ENCODE measurements at places on chromosomes 12 and 14.
A peak's percentile ranks its signal among the peaks of the same experiment; 100 is the strongest.

- no peak for DNase-seq
Measured at GRCh38 chr12:12975322-12976077, 23.5 kb upstream of the GPRC5D start.

GRCh38 chr14:102903889-102904512, 18.5 kb upstream of the AMN start:
- no peak for DNase-seq

DNA sequence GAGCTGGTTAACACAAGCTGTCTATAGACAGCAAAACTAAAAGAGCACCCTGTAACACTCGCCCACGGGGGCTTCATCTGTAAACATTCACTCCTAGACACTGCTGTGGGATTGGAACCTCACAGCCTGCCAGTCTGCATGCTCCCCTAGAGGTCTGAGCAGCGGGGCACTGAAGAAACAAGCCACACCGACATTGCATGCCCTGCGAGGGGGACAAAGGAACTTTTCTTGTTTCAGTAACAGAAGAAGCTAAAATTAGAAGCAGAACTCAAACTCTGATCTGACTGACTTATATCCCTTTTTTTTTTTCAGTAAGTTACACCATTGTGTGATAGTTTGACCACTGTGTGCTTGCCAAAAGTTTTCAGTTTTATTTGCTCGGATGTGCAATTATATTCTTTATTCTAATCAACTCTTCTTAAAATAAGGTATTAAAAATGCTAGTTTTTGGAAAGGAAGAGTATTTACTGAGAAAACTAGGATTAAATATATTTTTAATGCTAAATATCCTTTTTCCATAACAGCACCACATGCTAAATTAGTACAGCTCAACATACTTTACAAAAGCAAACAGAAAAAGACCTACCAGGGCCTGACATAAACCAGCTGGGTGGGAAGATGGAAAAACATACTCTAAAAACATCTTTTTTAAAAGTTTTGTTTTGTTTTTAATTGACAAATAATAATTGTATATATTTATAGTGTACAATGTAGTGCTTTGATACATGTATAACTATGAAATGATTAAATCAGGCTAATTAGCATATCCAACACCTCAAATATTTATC, 100.2 kb downstream of the EPS8 start:
- DNase-seq, result no peak

GRCh38 chr14:79011091-79011919, 841.1 kb downstream of the NRXN3 start:
- DNase-seq, result no peak

DNA sequence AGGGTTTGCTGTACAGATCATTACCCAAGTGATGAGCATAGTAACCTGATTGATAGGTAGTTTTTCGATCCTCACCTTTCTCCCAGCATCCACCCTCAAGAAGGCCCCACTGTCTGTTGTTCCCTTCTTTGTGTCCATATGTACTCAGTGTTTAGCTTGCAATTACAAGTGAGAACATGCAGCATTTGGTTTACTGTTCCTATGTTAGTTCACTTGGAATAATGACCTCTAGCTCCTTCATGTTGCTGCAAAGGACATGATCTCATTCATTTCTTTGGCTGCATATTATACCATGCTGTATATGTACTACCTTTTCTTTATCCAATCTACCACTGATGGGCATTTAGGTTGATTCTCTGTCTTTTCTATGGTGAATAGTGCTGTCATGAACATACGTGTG, 181.6 kb upstream of the FOXG1 start:
- DNase-seq, result no peak

- DNase-seq, result no peak
Measured at GRCh38 chr12:127194176-127194575, 1072.8 kb upstream of the TMEM132C start.

GRCh38 chr12:54384591-54385041, at the start of gene ZNF385A:
Gene ZNF385A, minus strand, starts transcription at chr12:54384733. Its CDS starts 219 bp downstream, at chr12:54384514.
- DNase-seq, result no peak

- DNase-seq, result no peak
Measured at GRCh38 chr12:57471661-57472060, 8.0 kb downstream of the ARHGAP9 start.

GRCh38 chr12:105239304-105239703, 3.3 kb upstream of the APPL2 start:
- no peak for DNase-seq

DNA sequence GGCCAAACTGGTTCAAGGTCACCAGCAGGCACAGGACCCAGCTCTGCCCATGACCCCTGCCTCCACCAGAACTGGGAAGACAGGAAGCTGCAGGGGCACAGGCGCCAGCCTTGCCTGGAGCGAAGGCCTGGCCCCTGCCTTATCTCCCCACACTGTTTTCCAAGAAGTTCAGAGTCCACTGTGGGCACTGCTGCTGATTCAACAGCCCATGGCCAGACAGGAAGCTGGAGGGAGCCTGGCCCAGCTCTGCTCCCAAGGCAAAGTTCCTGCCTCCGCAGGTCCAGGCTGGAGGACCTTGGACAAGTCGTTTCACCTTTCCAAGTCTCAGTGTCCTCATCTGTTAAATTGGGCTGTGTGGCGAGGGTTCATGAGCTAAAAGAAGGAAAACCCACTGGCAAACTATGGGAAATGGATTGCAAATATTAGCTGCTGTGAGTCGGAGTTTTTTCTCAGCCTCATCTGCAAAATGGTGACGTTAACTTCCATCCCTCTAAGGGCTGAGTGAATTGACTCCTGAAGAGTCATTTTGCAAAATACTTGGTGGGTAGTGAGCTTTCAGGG, 1.2 kb downstream of the PHETA1 start:
- no peak for DNase-seq

GRCh38 chr12:5430641-5431603, 986 bp upstream of the NTF3 start:
- no peak for DNase-seq

GRCh38 chr12:98064501-98064900, 450.9 kb upstream of the TMPO start:
- no peak for DNase-seq

DNA sequence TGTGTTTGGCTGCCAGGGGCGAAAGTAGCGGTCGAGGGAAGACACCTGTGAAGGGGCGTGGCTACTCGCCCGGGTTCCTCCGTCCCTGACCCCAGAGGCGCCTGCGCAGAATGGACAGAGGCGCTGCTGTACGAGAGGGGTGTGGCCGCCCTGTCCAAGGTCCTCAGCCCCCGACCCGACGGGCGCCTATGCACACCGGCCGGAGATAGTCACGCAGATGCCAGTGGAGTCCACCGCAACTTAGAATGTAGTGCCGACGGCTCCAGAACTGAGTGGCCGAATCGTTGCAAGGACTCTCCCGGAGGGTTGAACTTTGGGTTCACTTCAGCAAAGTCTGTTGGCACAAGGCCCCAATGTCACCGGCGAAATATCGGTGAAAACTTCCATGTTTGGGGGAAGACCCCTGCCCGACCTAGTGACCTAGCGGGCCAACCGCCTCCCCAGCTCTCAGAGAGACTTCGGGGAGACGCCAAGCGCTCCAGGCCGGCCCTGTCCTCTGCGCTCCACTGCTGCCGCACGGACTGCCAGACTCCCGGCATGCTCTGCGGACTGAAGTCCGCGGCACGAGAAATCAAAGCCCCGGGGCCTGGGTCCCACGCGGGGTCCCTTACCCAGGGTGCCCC, 541 bp upstream of the RNU6-7 start:
- DNase-seq, result peak; percentile 34

GRCh38 chr14:94962166-94962575, 192.3 kb upstream of the GSC start:
- DNase-seq, result no peak

DNA sequence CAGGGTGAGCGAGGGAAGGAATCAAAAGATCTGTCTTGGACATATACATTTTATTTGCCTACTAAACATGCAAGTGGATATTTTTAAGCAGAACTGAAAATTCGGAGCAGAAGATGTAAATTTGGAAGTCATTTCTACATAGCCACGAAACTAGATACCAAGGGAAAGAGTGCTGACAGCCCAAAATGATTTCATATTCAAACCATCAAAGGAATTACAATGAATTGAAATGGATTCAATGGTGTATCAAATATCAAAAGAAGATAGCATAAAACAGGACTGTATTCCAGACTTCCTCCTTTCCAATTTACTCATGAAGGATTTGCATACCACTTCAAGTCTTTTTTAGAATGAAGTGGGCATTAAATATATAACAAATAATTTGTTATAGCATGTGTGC, 313.5 kb upstream of the KITLG start:
- DNase-seq, result no peak

GRCh38 chr14:61188978-61189808, 91.9 kb downstream of the TMEM30B start:
- no peak for DNase-seq

- no peak for DNase-seq
Measured at GRCh38 chr12:124727264-124727800, 136.3 kb downstream of the SCARB1 start.

GRCh38 chr12:109581856-109582255, 8.3 kb downstream of the MVK start:
- no peak for DNase-seq

DNA sequence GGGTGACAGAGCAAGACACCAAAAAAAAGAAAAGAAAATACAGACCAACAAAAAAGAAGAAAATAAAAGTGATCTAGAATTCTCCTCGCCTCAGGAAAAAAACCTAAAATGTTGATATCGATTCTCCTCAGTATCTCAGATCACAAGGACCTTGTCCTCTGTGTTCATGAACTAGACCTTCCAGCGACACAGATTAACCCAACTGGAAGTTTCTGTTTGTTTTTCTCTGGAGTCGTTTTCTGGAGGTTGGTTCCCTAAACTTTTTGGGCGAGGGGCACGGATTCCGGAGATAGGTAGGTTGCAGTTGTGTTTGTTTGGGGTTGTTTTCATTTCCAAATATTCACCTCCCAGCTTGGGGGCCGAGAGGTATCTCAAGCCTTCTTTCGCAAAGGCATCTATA, 559 bp upstream of the RFC5 start:
- no peak for DNase-seq

DNA sequence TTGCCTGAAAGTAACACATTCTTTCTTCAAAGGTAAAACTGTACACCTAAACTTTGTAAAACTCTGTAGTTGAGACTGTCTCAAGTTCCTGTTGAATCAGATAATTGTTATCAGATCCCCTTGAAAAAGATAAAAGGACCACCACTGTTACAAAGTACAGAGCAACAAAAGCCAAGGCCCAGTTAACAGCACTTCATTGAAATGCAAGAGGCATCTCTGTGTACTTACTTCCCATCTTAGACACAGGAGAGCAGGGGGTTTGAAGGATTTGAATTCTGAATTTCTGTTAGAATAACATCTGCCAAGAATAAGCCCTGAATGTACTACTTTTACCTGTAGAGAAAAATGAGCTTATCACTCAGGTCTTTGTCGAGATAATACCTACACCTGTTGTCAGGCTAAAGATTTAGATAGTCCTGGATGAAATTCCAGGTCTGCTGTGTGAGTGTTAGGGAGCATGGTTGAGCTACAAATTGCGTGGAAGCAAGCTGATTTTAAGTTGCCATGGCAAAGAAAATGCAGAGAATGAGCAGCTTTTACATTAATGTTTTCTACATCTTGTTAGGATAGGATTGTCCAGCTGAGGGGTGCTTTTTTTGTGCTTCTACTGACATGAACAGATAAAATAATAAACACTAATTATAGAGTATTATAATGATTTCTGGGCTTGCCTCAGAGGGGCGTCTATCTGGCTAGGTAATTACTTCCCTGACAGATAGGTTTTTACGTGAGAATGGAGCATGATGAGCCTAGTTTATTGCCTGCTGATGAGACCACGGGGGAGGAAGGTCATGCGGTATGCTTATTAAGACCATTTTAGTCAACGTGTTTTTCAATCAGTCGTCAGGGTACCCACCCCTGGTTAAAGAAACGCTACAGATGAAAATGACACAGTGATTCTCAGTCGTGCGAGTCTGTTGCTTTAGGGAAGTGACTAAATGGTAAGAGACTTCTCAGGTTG, 309.2 kb downstream of the PAWR start:
- no peak for DNase-seq

DNA sequence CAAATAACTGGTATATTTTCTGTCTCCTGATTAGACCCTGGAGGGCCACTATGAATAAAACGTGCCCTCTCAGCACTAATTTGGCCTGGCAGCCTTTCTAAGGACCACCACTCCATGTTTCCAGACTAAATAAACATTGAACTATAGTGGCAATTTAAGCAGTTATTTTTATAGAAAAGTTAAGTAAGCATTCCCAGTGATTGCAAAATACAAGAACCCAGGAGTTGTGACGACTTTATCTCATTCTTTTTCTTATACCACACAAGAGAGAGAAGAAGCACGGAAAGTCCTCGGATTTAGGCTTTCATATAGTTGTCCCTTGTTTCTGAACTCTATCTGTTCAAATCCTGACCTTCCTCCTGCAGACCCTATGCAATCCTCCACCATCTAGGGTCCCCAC, 23.1 kb upstream of the STRAP start:
- no peak for DNase-seq

DNA sequence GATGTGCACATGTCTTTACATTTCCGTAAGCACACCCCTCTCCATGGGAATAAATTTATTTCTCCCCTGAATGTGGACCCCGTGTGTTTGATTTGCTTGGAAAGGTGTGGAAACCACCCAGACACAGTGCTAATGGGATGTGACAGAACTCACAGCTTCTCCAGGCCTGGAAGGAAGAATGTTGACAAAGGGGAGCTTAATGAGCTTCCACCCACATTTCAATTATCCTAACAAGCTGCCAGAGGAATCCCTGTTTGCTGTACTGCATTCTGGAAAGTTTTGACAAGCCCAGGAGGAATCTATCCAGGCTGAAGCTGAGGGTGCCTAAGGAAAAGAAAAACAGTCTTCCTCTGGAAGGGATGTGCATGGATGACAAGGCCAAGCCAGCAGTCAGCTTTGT, 51.2 kb upstream of the CCDC60 start:
- DNase-seq, result no peak

DNA sequence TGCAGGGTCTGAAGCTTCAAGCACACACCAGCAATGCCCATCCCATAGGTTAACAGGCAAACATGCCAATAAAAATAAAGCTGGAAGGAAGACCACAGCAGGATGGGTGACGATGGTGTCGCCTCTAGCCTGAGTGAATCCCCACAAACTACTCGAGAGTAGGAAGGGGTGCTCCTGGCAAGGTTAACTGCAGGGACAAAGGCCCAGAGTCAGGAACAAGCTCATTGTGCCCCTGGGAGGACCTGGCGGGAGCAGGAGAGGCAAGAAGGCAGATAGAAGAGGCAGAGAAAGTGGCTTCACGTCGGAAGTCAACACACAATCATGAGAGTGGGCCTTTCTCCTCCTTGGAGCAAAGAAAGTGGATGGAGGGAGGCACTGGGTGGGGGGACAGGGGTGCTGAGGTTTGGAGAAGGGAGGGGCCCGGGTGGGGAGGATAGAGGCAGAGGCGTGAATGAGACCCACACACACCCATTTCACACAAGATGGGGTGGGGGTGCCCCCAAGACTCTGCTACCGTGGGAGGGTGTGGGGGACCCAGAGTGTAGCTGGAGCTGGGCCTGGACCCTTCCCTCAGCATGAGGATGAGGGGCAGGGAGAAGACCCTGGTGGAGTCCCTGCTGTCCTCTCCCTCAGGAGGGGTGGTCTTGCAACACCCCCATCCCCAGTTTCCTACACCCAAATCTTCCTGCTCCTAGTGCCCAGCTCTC, 43.1 kb downstream of the DIO3 start:
- no peak for DNase-seq
